Fibroblast of the conjunctiva (primary cell): ENCODE measurements at places on chromosomes 1 and 21.
A peak's percentile ranks its signal among the peaks of the same experiment; 100 is the strongest.

- no peak for DNase-seq
These were observed 8.6 kb upstream of the AK2 start for GRCh38 chr1:33045246-33045645.

- DNase-seq = no peak
These were observed 57.0 kb downstream of the CAMTA1 start for GRCh38 chr1:6842301-6842700.

DNA sequence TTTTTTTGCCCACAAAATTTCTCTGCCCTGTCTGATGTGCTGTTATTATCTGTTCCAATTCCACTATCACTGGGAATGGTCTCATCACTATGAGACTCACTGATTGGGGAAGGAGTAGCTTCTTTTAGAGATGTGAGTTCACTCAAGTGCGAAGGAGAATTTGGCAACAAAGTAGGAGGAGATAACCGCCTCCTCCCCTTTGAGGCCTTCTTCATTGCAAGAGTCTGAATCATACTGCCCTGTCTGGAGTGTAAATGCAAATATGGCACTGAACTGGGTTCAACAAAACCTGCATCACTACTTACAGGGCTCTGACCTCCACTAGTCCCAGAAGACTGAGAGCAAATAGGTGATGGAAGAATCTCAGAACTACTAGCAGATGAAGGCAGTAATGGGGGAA is 83.4 kb downstream of the ASH1L start:
- peak; percentile 24 for DNase-seq

DNA sequence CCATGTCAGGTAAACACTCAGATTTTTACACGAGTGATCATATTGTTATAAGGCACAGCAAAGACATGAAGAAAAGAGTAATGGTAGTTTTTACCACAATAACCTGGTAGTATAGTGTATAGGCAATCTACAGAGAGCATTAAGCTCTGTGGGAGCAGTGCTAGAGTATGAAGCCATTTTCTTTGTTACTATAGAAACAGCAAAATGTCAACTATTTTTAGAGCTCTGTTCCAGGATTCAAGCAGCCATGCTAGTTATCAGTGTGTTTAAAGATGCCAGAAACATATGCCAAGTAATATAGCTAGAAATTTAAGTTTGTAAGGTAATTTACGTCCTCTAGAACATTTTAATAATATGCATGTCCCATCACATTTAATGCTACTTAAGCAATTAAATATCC is 77.6 kb upstream of the RGS18 start:
- DNase-seq = no peak

DNA sequence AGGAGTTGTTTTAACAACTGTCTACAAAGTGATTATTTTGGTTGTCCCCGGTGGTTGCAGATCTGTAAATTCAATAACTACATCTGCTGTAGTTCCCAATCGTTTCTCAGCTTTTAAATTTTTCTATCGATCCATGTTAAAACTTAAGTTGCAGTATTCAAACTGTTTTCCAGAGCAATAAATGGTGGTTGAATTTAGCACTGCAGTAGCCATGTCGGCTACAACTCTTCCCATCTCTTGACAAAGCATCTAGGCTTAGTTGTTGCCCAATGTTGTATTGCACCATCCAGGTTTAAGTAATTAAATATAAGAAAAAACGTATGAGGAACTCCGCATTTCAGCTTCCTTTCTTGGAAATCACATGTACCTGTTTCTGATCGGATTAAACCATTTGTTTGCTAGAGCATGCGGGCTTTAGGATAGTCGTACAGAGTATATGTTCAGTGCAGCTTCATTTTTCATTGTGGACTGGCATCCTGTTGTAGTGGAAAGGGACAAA is 996 bp downstream of the CNIH4 start:
- DNase-seq = peak; percentile 64
